Activated naive CD4-positive, alpha-beta T cell treated with anti-CD3 and anti-CD28 coated beads, Interleukin-2, amount 50 U/mL, for 72 hours (primary cell): ENCODE measurements at places on chromosomes 6 and 20. TPM values are rescaled to one million over a fixed set of nuclear protein-coding genes. Genes with fewer than 3 reads are reported as not detected.

MTFR2 gene
- total RNA-seq: 25.9 TPM

ARFGEF3 gene
- total RNA-seq: 0.11 TPM

DEFB110 gene
- not detected for total RNA-seq

PRDM13 gene
- not detected for total RNA-seq

APOM gene
- total RNA-seq: 2.6 TPM

ZBTB46 gene
- 1.2 TPM for total RNA-seq

ARG1 gene
- not detected for total RNA-seq

SYNCRIP gene
- 147 TPM for total RNA-seq
